ENCODE measurements at places on chromosomes 1 and 21.

GRCh38 chr1:30971496-30971895 is 62.9 kb upstream of the SDC3 start:
- no peak for DNase-seq

DNA sequence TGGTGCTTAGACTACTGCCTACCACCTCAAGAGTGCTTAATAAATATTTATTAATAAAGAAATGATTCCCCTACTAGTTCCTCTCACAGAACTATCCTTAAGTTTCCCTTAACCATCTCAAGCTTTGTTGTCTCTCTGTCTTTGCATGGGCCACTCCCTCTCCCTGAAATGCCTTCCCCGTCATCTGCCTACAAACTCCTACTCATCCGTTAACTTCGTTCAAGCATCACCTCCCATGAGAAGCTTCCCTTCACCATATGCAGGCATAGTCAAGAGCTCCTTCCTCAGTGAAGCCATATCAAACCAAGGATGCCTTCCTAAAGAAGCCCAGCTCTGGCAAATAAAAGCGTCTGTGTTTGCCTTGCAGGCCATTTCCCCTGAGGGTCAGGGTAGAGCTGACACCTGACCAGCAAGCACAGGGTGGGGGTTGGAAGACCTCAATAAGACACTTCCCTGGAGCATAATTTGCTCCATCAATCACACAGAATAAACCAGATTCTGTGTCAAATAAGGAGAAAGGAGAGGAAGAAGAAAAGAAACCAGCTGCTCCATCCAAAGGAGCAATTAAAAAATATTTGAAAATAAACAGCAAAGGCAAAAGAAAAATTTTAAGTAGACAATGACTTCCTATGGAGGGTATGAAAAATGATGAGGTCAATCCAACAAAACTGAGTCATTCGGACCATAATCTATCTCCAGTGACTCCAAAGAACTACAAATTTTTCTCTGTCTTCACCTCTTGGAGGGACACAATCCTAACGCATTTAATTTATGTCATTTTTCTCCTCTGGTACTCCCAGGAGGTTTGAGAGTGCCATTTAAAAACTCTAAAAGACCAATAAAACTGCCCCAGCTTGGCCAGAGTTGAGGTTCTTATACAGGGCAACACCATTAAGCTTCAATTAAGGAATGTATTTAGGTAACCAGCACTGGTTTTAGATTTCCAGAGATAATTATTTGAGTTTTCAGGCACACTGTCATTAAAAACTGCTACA is 303.6 kb downstream of the KCNH1 start:
- no peak for DNase-seq

- no peak for DNase-seq
Observed at GRCh38 chr1:1325288-1326074, 879 bp downstream of the CPTP start.

DNA sequence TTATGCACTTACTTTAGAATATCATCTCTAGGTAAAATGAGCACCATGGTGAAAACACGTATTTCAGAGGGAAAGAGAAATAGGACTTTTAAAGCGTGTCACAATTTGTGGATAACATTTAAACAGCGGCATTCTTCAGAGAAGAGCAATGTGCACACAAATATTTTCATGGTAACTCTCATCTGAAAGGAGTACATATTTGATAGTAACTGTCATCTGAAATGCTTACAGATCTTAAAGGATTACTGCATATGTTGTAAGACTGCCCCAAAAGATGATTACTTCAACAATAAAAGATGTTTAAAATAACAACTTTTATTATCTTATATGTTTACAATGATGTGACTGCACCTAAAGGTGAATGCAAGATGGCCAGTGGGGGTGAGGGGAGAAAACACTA is 408.8 kb downstream of the PLA2G4A start:
- no peak for DNase-seq

- DNase-seq, result no peak
Observed at GRCh38 chr1:156432669-156433018, 63.6 kb downstream of the RHBG start.

DNA sequence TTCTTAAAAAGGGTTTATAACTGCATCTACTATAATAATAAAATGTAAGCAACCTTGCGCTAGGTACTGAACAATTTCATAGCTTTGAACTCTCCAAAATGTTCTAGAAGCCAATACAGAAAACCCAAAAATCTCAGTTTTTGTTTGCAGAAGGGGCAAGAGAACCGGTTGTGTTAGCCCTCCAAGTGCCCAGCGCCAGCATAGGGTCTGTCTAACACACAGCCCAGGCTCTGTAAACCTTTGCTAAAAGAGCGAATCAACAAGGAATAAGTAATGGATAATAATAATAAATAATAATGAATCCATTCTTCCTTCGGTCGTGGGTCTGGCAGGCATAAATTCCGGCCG is 333 bp upstream of the CHAF1B start:
- DNase-seq, result no peak

DNA sequence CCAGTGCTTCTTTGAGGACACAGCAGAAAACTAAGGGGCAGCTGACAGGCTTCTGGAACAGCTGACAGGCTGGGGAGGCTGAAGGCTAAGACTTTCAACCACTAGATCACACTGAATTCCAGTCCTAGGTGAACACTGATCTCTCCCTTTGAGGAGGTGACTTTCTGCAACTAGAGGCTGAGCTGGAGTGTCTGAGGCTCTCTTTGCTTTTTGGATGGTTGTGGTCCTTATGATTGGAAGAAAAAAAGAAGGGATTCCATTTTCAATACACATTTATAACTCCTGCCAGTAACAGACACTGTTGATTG is 1.4 kb downstream of the IL6R start:
- no peak for DNase-seq

- no peak for DNase-seq
Observed at GRCh38 chr1:205287076-205287475, 34.5 kb downstream of the NUAK2 start.

DNA sequence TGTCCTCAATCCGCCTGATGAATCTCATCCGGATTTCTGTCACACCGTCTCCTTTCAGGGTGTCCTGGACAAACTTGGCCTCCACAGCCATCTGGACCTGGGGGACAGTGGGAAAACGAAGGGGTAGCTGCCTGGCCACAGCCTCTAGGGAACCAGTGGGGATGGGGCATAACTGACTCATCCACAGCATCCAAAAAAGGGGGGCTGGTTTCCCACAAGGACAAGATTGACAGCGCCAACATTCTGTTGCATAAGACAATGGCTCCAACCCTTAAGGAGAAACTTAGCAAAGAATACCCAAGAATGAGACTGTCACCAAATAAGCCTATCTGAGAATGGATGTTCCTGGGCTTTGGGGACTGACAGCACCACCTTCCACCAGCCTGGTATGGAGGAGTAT is 12.1 kb downstream of the TRAPPC3 start:
- DNase-seq, result no peak

GRCh38 chr1:117301901-117302300 is 65.3 kb upstream of the MAN1A2 start:
- DNase-seq, result no peak

GRCh38 chr1:219489636-219490035 is 123.3 kb downstream of the ZC3H11B start:
- no peak for DNase-seq

- no peak for DNase-seq
Observed at GRCh38 chr1:176479971-176480370, 17.0 kb downstream of the PAPPA2 start.

DNA sequence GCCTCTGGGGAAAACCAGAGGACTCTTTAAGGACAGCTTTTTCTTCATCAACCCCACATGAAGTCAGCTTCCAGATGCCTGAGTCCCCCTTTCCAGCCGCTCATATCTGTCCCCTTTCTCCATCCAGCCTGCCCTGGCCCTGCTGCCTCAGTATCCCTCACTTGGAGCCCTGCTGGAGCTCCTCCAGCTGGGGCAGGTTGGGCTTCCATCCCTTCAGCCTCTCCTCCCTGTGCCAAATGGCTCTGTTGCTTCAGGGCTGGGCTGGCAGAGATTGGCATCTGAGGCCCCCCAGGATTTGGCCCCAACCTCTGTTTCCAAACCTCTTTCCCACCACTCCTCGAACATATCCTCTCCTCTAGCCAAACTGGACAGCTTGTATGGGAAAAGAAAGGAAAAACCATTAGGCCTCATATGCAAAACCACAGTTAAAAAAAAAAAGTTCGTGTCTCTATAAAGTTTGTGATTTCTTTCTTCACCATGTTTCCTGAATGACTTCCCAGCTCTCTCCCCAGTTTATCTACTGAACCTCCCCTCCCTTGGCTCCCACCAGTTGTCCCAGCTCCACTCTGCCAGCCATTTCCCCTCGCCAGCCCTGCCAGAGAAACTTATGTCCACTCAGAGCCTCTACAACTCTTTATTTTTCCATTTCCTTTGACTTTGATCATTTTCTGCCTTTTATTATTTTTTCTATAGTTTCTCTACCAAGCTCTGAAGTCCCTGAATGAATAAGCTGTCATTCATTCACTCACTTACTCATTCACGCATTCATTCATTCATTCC is 217.9 kb downstream of the FOXD2 start:
- DNase-seq, result no peak

DNA sequence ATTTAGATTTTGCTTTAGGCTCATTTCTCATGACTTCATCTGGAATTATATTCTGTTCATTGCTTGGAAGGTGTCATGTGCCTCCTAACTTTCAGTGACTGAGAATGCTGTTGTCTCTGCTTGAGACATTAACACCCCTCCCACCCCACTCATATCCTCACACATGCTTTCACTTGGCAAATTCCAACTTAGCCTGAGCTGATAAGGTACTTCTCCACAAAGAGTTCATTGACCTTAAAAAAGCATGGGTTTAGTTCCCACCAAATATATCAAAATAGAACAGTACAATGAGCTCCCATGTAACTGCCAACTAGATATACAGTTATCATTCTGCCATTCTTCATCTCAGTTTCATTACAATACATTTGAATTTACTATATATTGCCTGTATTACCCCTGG is 576.5 kb upstream of the ADGRL2 start:
- DNase-seq, result peak; percentile 63

DNA sequence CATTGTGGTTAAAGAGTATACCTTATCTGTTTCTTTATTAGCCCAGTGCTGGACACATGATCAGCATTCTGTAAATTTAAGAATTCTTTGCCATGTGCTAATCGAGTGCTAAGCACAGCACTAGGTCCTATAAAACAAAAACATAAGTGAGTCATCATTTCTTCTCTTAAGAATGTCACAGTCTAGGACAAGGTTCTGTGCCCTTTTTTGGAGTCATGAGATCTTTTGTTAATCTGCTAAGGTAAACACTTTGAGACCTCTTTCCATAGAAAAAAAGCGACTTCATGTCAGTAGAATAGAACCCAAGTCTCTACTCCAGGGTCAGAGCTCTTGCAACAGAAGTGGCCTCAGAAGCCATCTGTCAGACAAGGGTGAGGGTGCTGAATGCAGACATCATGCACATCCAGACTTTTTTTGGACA is 70.0 kb upstream of the NFIA start:
- DNase-seq, result no peak

- DNase-seq, result no peak
Observed at GRCh38 chr1:26317146-26317545, 612 bp upstream of the CD52 start.

DNA sequence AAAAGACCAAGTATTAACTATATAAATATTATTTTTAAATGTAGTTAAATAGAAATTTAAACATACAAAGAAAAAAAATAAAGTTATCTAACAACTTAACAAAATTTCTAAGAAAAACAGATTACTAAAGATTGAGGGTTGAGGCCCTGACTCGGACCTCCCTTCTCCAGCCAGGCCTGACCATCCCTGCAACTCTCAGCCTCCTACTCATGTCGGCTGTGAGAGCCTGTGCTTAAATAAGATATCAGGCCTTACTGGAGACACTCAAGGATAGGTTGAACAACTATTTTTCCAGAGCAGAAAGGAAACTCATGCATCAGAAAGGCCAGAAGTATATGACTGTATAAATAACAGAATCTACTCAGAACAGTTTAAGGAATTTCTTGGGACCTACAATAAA is 33.0 kb upstream of the PSMG1 start:
- peak; percentile 22 for DNase-seq

DNA sequence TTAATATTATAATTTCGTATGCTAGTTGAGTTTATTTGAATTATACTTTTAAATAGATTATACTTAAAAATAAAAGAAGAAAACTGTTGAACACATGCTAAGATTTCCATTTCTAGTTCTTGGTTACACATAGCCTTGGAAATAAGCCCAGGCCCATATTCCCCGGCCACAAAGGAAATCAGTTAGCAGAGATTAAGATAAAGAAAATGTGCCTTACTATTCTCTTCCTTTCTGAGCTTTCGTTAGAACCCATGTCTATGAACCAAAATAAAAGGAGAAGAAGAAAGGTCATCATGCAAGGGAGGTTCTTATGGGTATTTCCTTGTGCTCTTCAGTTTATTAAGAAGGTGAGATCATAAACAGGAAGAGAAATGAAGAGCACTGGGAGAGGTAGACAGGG is 32.3 kb upstream of the CRP start:
- DNase-seq, result no peak

GRCh38 chr1:225822655-225823403 is 12.9 kb downstream of the EPHX1 start:
- DNase-seq, result no peak

GRCh38 chr21:43703035-43703880 is 15.7 kb upstream of the PDXK start:
- DNase-seq, result peak; percentile 64

GRCh38 chr1:51697166-51697565 is 80.3 kb downstream of the OSBPL9 start:
- DNase-seq, result no peak

DNA sequence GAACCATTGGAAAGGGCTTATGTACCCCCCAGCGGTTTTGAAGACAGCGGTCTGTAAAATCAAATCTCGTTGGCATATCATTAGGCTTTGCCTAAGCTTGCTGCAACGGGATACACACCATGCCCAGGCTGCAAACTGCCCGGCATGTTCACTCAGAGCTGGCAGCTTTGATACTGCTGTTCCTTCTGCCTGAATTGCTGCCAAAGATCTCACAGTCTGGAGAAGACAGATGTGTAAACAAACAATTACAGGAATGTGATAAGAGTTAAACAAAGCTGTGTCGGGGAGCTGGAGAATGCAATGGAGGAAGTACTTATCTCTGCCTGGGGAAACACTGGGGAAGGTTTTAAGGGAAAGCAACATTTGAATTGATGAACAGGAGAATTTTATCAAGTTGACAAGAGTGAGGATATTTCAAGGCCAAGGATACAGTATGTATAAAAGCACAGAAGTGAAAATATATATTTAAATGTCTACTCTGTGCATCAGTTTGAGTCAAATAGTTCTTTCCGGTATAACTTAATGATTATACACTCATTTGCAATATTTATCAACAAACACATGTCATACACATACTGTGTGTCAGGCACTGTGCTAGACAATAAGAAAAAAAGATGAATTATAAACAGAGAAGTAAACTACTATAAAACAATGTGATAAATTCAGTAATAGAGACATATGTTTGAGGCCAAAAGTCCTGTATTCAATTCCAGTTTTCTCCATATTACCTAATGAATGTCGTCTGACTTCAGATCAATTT is 29.9 kb downstream of the CHML start:
- peak; percentile 9 for DNase-seq

GRCh38 chr1:226369110-226369509 is 38.8 kb downstream of the PARP1 start:
- no peak for DNase-seq

GRCh38 chr21:40760821-40761220 is 86.1 kb downstream of the DSCAM start:
- DNase-seq, result no peak

GRCh38 chr1:75722966-75723365 is 1.5 kb upstream of the ACADM start:
- no peak for DNase-seq

- DNase-seq, result no peak
Observed at GRCh38 chr1:80731241-80731894, 1069.4 kb upstream of the ADGRL2 start.

- DNase-seq, result no peak
Observed at GRCh38 chr1:245558069-245558468, 403.3 kb downstream of the KIF26B start.
